Fibroblast of the aortic adventitia (primary cell): ENCODE measurements at places on chromosomes 7 and 10. TPM values are rescaled to one million over a fixed set of nuclear protein-coding genes. Genes with fewer than 3 reads are reported as not detected.

The CHN2 gene
- 0.81 and 3.6 TPM in 2 replicates for total RNA-seq

The EGR2 gene
- 0.90 TPM in 1 of 2 replicates, not detected in the other for total RNA-seq

The FAM107B gene
- total RNA-seq = 4.8 and 22.7 TPM in 2 replicates

The SPDYE5 gene
- 0.09 TPM in 1 of 2 replicates, not detected in the other for total RNA-seq

The PITRM1 gene
- 29.7 and 110 TPM in 2 replicates for total RNA-seq

The GPR141 gene
- not detected in 2 replicates for total RNA-seq

The FLNC gene
- 43.7 and 193 TPM in 2 replicates for total RNA-seq

The ZNF804B gene
- not detected in 2 replicates for total RNA-seq

The STEAP1 gene
- 23.5 and 83.4 TPM in 2 replicates for total RNA-seq

The GARIN1A gene
- 1.2 and 3.1 TPM in 2 replicates for total RNA-seq

The HOXA7 gene
- not detected in 2 replicates for total RNA-seq

The KIF20B gene
- 6.1 and 25.8 TPM in 2 replicates for total RNA-seq

The INSIG1 gene
- 79.6 and 313 TPM in 2 replicates for total RNA-seq

The SPDYE11 gene
- 0.08 TPM in 1 of 2 replicates, not detected in the other for total RNA-seq

The PRSS37 gene
- total RNA-seq = not detected in 2 replicates

The SLC26A3 gene
- total RNA-seq = not detected in 2 replicates

The LGI1 gene
- 0.16 and 0.18 TPM in 2 replicates for total RNA-seq

The GRM3 gene
- not detected in 2 replicates for total RNA-seq

The CASD1 gene
- 4.9 and 18.7 TPM in 2 replicates for total RNA-seq
